ENCODE measurements at places on chromosomes 5 and 9. TPM values are rescaled to one million over a fixed set of nuclear protein-coding genes. Genes with fewer than 3 reads are reported as not detected.

The FXN gene
- 11.5 TPM for total RNA-seq

The FBXL7 gene
- total RNA-seq: 14.4 TPM

The NRG2 gene
- 0.93 TPM for total RNA-seq

The GNPDA1 gene
- 60.5 TPM for total RNA-seq

The GLIPR2 gene
- total RNA-seq: 12.0 TPM

The DNAI1 gene
- total RNA-seq: not detected

The IRX2 gene
- not detected for total RNA-seq

The GPRIN1 gene
- 7.2 TPM for total RNA-seq

The OTP gene
- not detected for total RNA-seq

The PCDHGC4 gene
- total RNA-seq: 1.3 TPM

The SLC36A2 gene
- total RNA-seq: not detected

The LMBRD2 gene
- total RNA-seq: 12.3 TPM

The TJP2 gene
- total RNA-seq: 268 TPM

The GOLGA1 gene
- total RNA-seq: 14.8 TPM

The OR1Q1 gene
- not detected for total RNA-seq

The TUBB4B gene
- total RNA-seq: 376 TPM

The CCDC183 gene
- total RNA-seq: 0.13 TPM

The INSYN2B gene
- 48.7 TPM for total RNA-seq

The FOXD4L3 gene
- total RNA-seq: 0.27 TPM

The CYLC2 gene
- not detected for total RNA-seq

The SLCO4C1 gene
- total RNA-seq: under 0.01 TPM

The ZDHHC12 gene
- 21.4 TPM for total RNA-seq

The CEMIP2 gene
- total RNA-seq: 55.4 TPM

The PCDHGB2 gene
- 1.3 TPM for total RNA-seq

The SIGMAR1 gene
- total RNA-seq: 73.8 TPM

The CNTNAP3B gene
- total RNA-seq: 149 TPM

The ZDHHC11 gene
- 0.80 TPM for total RNA-seq

The TRIM14 gene
- 8.2 TPM for total RNA-seq

The HAVCR2 gene
- total RNA-seq: 0.07 TPM

The CAMK2A gene
- not detected for total RNA-seq

The PCDHGA11 gene
- total RNA-seq: 12.5 TPM

The GRM6 gene
- not detected for total RNA-seq

The TEX53 gene
- total RNA-seq: not detected

The CMBL gene
- total RNA-seq: 11.6 TPM

The MYMK gene
- total RNA-seq: not detected

The WDR5 gene
- total RNA-seq: 29.5 TPM

The OR1J2 gene
- total RNA-seq: not detected

The FGF18 gene
- 0.07 TPM for total RNA-seq

The PCAT7 gene
- total RNA-seq: not detected

The GRIA1 gene
- total RNA-seq: not detected

The SPATA31E1 gene
- total RNA-seq: not detected

The LIX1 gene
- total RNA-seq: not detected

The MARVELD2 gene
- total RNA-seq: 4.9 TPM

The PCDHA9 gene
- total RNA-seq: 0.07 TPM

The ANKRD18A gene
- 0.53 TPM for total RNA-seq

The SCGB3A2 gene
- not detected for total RNA-seq

The NR2F1-AS1 gene
- 21.5 TPM for total RNA-seq
